Omental fat pad (tissue), 4 donors: ENCODE measurements at places on chromosomes 7 and 10.

DNA sequence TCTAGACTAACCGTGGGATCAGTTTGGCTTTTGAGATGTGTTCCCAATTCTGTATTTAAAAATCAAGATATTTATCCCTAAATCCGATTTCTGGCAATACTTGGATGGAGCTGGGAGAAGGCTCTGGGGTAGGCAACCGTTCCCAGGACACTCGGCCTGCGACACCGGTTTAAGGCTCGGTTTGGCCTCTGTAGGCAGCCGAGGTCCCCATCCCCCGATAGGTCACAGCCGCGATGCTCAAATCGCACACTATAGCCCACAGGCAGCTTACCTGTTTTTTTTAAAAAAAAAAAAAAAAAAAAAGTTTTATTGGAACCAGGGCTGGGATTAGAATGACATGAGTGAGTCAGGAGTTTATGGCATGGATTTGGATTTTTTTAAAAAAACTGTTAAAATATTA, 729 bp upstream of the TAF3 start:
- DNase-seq, result no peak

GRCh38 chr10:122532601-122533296, 27.8 kb upstream of the DMBT1 start:
- no peak for DNase-seq

DNA sequence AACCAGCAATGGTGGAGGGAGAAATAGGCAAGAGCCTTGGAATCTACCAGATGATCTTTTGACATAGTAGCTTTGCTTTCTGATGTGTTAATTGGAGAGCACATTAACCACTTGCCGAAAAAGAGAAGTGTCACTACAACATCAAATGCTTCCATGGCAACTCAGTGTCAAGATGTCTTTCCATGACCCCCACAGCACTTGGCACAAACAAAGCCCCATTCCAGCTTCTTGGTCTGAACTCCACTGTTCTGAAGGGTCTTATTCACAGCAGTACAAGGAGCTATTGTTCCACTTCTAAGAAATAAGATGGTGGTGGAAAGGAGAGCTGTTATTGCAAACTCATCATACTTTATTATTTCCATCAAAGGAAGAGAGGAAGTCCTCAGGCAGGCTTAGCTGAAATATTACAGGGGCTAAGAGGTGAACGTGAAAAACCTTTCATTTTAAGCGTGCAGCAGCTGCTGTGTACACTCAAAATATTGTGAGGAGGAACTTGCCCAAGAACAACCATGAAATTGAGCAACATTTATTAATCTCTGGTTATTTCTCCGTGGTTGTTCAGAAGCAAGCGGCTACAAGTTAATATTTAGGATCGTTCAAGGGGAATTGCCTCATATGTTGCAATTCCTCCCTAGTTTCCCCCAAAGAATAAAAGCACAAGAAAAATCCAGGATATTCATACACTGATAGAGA, 354.8 kb upstream of the CELF2 start:
- no peak for DNase-seq

- no peak for DNase-seq
Measured at GRCh38 chr10:21157664-21158063, 260.6 kb upstream of the NEBL start.

GRCh38 chr7:88115258-88115796, 104.5 kb downstream of the SRI start:
- DNase-seq, result no peak
